ENCODE measurements at places on chromosomes 2 and 18.

DNA sequence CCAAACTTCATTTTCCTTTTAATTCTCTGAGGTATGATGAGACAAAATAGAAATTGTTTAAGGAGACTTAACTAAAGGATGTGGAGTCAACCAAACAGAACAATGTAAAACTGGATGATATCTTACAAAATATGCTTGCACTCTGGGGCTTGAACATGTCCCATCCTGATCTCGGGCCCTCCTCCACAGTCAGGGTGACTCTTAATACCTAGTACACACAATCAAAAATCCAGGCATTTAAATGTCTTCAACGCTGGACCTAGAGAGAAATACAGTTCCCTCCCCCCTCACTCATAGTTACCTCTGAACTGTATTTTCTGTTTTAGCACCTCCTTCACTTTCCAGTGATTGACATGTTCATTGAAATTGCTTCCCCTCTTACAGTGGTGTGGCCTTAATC, 36.9 kb upstream of the SERPINB2 start:
- DNase-seq, result no peak

DNA sequence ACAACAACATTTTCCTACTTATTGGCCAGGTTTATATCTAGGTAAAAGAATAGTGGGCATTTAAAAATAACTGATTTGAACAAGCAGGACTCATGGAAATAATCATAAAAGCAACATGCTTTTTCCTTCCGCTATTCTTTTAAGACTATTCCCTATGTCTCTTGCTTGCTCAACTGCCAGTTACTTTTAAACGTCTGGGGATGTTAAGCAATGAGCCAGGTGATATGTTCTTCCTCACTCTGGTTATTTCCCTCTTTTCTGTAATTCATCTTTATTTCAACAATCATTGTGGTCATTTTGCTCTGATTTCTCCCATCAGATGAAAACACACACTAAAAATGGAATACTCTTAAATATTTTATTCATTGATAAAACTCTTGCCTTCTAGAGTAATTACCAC, 33.4 kb upstream of the SLC8A1 start:
- DNase-seq, result no peak

- DNase-seq, result no peak
Measured at GRCh38 chr2:64101141-64101591, 43.1 kb downstream of the PELI1 start.

DNA sequence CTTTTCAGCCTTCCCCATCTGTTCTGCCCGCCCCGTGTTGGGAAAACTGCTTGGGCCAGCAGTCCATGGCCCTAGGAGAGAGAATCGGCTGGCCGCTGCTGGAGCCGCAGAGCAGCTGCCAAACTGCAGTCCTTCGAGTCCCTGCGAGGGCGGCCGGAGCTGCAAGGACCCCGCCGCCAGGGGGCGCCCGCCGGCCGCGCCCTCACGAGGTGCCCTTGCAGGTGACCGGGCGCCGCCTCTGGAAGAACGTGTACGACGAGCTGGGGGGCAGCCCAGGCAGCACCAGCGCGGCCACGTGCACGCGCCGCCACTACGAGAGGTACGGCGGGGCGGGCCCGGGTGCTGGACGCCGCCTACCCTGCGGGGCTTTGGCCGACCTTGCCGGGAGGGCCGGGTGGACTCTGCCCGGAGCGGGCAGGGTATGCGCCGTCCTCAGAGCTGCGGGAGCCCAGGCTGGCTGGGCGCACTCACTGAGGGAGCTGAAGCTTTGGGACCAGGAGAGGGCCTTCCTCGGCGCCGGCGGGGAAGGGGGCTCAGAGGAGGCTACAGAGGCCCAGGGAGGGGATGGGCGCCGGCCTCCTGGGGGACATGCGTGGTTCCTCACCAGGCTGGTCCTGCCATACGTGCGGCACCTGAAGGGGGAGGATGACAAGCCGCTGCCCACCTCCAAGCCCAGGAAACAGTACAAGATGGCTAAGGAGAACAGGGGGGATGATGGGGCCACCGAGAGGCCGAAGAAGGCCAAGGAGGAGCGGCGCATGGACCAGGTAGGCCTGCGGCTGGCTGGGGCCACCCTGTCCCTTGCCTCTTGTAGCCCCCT, 13.6 kb downstream of the ARID5A start:
- DNase-seq, result peak; percentile 90

DNA sequence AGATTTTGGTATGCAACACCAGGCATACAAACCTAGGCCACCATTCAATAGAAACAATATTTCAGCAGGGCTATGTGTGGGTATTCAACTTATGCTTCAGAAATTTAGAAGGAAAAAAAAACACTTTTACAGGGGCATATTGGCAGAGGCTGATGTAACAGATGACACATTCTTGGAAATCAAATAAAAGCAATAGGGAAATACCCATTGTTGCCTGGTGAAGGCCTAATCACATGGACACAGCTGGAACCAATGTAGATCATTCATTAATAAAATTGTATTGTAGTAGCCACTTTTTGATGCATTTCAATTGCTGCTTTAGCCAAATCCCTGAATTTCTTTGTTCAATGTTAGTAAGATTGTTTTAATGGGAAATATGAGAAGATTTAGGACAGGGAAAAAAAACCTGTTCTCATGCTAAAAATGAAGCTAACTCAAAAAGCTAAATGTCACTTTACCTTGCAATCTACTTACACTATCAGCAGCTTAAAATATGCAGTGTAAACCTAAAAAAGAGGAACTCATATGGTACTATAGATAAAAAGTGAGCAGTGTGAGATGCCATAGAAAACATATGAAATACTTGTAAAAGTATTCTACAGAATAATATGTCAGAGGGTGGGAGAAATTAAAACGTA, 289.4 kb downstream of the ZEB2 start:
- no peak for DNase-seq

DNA sequence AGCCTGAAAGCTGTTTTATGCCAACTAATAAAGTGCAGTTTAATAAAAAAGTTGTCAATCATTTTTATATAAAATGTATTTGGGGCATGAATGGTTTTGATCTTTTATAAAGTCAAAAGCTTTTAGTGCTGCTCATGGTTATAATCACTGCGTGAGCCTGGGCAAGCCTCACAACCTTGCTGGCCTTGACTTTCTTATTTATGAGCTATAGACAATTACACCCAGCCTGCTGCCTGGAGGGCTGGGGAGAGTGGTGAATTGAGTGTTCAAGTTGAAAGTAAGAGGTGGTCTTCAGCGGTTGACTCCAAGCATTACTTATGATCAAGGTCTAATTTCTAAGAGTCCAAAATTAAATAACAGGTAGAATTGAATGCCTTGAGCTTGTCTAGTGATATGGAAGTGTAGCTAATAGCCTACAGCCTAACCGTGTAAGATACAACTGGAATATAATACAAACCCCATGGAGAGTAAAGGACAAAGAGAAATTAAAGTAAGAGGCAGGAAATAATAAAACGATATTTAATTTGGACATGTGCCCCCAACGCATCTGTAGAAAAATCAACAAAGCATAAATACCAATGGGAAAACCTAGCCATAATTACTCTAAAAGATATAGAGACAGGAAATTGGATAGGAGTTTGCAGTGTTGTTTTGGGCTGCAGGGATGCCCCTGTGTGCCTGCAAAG, 106.0 kb upstream of the CYP1B1 start:
- DNase-seq, result no peak

DNA sequence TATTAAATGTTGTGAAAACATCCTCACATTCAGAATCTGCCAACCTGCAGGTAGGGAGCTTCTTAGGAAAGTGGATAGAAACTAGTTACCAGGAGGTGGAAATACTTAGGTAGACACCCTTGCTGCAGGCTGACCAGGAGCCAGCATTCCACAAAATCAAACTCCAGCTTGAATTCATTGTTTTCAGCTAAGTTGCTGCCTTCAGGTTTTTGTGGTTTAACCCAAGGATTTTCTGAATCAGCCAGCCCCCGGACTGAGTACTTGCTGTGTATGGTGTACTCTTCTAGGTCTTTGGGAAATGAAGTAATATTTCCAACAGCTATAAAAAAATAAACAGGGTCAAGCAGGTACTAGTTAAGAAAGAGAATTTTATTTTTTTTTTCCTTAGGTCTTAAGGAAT, 192.1 kb upstream of the CHST9 start:
- no peak for DNase-seq

- no peak for DNase-seq
Measured at GRCh38 chr2:39300044-39300978, 56.5 kb upstream of the CDKL4 start.

GRCh38 chr18:24386681-24387080, 10.9 kb downstream of the OSBPL1A start:
- DNase-seq, result no peak

GRCh38 chr2:181741756-181742155, 61.4 kb upstream of the NEUROD1 start:
- no peak for DNase-seq

DNA sequence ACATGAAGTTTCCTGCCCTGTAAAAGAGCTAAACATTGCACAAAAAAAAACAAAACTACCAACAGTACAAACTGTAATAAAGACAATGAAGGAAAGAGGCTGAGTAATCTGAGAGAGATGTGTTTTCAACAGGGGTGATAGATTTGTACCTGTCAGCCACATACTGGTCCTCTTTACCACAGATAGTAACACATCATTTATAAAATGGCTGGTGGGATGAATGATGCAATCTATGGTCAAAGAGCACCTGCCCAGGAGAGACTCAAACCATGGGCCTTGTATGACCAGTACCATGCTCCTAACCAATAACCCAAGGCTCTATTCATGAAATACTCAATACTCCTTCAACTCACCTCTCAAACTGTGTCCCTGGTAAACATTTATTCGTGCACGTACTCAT, 4.5 kb downstream of the SUCLG1 start:
- DNase-seq, result no peak

DNA sequence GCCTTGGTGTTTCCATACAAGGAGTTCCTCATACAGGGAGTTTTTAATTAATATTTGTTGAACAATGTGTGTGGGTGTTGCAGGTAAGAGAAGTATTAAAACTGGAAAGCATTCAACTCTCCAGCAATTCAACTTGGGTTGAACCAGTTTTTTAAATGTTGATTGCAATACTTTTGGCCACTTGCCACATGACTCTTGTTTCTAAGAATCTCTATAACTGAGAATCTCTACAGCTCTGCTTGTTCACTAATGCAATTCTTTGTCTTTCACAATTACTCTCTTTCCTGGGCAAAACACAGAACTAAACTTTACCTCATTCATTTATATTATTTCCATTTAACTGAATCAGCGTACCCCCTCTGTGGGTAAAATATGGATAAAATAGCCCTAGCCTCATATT, 429.4 kb downstream of the ARHGAP15 start:
- no peak for DNase-seq

All from small intestine (tissue), 16 donors.